Ureter (tissue), 1 donor: ENCODE measurements at places on chromosomes 5 and 9. TPM values are rescaled to one million over a fixed set of nuclear protein-coding genes. Genes with fewer than 3 reads are reported as not detected.

The STOML2 gene
- 100 TPM for total RNA-seq

The MED22 gene
- total RNA-seq = 31.2 TPM

The OMD gene
- total RNA-seq = 2.2 TPM

The DAB2 gene
- total RNA-seq = 77.2 TPM

The IFNW1 gene
- not detected for total RNA-seq

The ANKRD34B gene
- not detected for total RNA-seq

The TICAM2 gene
- total RNA-seq = 2.8 TPM

DNA sequence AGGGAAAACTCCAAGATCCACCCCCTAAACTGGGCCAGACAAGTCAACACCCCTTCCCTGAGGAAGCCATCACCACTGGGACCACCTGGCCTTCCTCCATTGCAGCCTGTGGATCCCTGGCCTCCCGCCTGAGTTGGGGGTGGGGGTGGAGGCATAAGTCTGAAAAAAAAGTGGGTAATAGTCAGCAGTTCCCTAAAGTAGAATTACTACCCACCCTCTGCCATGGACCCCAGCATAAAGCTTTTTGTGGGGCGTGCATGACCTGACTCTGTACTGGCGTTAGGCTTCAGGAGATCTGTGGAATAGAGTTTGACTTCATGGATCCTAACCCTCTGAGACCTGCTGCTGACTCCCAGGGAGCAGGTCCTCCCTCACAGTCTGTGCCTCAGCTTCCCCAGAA is 2.0 kb upstream of the CXXC5 start:
- DNase-seq = peak; percentile 41

DNA sequence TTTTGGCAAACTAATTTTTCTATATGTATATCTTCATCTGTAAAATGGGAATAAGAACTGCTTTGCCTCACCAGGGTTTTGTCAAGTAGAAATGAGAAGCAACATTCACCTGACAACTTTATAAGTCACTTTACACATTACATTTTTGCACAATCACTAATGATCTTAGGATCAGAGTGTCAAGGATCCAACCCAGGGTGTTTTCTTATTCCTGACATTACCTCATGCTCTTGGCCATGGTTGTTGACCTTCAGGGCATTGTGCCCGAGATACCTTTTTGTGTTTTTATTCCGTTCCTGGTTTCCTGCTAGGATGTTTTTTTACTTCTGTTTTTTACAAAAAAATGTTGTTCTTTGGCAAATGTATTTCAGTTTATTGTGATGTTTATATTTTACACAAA is 22.2 kb upstream of the RASA1 start:
- DNase-seq = no peak

DNA sequence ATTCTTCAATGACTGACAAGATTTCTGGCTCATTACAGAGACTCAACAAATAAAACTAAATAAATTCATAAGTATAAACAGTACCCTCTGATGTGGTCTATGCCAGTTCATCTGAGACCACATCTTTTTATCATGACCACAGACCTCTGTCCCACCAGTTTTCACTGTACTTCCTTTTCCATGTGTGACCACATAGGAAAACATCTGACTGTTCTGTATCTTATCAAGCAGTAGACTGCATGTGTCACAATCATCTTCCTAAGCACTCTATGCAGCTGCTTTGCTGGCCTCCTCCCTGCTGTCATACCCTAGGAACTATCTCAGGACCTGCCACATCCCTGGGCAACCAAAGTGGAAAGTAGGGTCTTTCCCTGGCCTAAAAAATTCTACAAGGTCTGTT is 205.0 kb upstream of the ZNF462 start:
- no peak for DNase-seq

DNA sequence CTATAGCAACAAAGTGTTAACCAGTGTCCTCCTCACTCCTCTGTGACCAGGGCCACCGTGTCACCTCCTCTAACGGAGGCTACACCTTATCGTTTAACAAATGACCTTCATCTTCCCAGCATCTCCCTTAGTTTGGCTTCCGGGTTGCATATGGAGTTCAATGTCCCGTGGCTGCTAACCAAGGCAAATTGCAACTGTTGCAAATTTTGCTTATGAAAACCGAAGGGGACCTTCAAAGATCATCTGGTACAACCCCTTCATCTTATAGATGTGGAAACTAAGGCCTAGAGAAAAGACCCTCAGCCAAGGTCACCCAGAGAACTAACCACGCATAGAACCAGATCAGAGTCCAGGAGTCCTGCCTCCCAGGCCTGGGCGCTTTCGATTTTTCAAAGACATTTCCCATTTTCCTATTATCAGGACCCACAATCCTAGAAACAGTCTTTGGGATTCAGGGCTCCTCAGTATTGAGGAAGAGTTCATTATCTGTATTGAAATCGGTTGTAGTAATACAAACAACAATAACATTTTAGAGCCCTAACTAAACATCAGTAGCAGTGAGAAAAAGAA is 1.4 kb downstream of the PRELID2 start:
- DNase-seq = no peak

GRCh38 chr5:55232271-55232984 is 980 bp downstream of the CCNO start:
- DNase-seq = peak; percentile 53

DNA sequence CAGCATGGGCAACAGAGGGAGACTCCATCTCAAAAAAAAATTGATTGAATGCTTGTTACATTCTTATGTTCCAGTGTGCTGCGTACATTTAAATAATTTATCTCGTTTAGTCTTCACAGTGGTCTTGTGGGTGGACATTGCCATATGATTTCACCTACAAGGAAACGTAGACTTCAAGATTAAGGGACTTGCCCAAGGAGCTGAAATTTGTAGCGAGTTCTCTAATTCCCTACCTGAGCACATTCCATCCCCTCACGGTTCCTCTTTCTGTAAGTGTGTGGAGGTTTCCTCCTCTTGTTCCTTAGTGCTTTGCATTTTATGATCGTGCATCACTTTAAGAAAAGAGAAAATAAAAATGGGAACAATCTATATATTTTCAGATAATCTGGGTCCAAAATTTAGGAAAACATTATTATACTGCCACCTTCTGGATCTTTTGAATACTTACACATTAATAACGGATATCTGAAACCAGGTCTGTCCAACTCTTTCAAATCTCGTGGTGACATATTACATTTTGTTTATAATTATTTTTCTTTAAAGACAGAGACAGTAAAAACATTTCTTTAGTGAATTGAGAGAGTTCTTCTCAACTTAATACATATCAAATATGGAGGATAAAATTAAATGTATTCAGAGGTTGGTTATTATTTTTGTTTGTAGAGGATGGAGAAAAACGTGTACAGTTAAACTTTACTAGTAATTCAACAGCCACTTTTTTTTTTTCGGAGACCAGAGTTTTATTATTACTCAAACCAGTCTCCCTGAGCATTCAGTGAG is 29.9 kb upstream of the C7 start:
- no peak for DNase-seq

DNA sequence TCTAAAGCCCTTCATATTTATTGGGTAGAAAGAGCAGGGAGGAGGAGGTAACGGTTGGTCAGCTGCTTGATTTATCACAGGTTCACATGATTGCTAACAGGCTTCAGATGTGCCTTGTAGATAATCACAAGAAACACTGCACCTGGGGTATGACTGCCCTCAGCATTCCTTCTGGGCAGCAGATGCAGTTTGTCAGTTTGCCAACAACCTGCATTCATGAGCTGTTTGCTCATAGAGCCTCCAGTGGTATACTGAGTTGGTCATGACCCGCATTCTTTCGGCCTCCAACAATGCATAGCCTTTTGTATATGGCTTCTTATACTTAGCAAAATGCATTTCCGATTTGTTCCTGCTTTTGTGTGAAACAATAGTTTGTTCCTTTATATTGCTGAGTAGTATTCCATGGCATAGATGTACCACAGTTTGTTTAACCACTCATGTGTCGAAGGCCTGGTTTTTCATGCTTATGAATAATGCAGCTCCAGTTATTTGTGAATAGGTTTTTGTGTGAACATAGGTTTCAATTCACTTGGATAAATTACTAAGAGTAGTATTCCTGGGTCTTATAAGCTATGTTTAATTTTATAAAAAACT is 83.6 kb downstream of the ARHGEF28 start:
- DNase-seq = no peak

- no peak for DNase-seq
Measured at GRCh38 chr9:116585896-116586295, 101.2 kb upstream of the TRIM32 start.

DNA sequence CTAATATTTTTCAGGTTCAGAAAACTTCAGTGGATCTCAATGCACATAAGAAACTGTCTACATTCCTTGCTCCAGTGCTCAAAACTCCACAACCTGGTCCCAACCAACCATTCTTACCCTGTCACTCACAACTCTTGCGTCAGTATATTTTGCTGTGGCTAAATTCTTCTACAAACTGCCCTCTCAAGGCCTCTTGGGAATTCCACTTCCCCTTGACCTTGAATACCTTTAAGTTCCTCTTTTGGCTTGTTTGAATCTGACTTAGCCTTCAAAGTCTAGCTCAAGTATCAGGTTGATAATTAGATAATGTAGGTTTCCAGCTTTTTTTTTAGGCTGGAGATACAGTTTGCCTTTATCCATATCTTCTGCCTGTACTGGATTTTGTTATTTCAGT is 128.3 kb downstream of the SLF1 start:
- DNase-seq = no peak

DNA sequence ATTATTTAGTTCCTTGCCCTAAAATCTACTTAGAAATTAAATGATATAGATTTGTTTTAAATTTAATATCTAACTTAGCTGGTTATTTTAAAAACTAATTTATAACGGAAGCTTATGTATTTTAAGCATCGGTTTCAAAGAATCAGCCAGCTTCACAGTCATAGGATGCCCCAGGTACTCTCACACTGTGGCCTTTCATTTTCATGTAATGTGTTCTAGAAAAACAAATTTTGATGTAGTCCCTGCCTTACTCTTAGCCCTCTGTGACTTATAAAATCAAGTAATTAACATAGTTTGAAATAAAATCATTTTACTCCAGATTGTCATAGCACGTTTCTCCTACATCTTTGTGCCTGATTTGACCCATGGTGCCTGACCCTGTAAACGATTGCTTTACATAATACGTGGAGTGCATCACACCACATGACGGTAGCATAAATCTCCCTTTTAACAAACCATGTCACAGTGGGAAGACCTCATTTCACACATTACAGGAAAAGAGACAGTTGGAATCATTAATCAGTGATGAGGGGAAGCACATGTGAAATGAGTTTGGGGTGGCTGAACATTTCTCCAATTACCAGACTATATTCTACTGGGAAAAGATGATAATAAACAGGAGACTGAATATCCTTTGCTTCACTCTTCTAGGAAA is 731.5 kb upstream of the CDH9 start:
- DNase-seq = no peak

DNA sequence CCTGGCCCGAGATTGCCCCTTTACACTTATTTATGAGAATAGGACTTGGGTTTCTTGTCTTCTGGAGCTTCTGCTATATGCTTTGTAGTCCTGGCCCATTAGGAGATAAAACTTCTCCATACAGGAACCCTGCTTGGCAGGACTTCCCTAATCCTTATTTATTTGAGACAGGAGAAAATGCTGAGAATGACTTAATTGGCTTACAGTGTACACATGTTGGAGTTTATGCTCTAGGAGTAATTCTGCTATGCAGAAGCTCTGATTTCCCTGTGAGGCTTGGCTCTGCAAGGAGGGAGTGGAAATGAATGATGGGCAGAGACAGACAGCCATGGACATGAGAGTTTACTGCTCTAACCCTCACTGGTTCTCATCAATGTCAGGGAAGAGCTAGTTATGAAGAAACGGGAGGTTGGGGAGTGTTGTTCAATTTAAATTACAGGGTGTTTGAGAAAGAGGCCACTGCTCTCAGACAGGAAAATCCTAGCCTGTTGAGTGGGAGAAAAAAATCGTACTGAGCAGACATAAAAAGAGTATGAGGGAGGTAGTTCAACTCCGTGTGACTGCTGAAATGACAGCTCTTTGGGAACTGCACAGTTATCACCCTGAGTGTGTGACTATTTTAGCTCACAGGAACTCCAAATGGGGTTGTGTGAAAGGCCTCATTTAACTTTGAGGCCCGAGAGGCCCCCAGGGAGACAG is 37.5 kb downstream of the ACTBL2 start:
- no peak for DNase-seq

DNA sequence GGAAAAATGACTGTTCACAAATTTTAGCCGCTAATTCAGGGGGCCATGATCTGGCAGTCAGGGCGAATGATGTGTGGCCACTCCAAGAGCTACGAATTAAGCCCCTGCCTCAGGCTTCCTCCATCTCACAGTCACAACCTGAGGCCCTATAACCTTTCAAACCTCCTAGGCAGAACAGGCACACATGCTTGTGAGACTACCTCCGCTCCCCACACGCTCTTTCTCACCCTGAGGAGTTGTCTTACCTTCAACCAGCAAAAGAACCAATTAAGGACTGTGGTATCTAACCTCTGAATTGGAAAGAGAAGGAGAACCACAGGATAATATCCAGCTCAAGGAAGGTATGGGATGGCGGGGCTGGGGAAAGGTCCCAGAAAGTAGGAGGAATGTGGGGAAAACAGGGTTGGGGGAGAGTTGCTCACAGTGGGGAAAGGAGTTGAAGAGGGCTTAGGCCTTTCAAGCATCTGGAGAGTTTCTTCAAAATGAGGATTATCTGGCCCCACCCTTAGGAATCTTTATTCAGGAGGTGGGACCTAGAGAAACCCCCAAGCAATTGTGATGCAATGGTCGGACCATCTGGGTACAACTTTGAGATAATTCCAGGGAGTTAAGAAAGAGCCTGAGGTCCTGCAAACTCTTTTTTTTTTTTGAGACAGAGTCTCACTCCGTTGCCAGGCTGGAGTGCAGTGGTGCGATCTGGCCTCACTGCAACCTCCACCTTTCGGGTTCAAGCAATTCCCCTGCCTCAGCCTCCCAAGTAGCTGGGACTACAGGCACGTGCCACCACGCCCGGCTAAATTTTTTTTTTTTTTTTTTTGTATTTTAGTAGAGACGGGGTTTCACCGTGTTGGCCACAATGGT is 5.5 kb downstream of the PCDH1 start:
- DNase-seq = peak; percentile 12

GRCh38 chr5:180235846-180236245 is 26.8 kb upstream of the RASGEF1C start:
- DNase-seq = no peak

GRCh38 chr5:96321345-96321744 is 111.7 kb downstream of the PCSK1 start:
- no peak for DNase-seq

DNA sequence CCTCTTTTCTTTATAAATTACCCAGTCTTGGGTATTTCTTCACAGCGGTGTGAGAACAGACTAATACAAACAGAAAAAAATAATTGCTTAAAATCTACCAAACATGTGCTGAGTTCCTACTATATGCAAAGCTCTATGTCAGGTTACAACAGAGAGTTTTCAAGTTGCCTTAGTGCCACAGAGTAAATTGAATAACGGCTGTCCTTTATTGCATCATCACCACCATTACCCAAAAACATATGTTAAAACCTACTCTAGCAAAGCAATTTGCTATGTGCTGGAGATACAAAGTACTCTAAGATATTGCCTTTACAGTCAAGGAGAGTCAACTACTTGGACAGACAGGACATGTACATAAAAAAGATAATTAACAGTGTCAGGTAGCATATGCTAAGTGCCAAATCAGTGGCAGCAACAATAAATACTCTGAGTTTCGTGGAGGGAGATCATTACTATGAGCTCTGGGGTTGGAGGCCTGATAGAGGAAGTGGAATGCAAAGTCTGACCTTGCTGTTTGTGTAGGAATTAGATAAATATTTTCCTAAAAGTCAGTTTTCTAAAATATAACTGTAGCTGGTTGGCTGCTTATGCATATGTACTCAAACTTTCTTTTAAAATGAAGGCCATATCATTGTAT is 1058.7 kb upstream of the WWC1 start:
- DNase-seq = no peak
